ENCODE measurements at places on chromosomes 3 and 15.

- DNase-seq = no peak
Observed at GRCh38 chr3:69212411-69213160, 90.2 kb upstream of the LMOD3 start.

- no peak for DNase-seq
Observed at GRCh38 chr3:178422406-178422805, 113.8 kb upstream of the KCNMB2 start.

- no peak for DNase-seq
Observed at GRCh38 chr3:176953106-176954060, 243.9 kb downstream of the TBL1XR1 start.

- no peak for DNase-seq
Observed at GRCh38 chr3:67534594-67534993, 119.8 kb downstream of the SUCLG2 start.

GRCh38 chr3:59411694-59412093 lies 361.9 kb upstream of the CFAP20DC start:
- DNase-seq = no peak

- DNase-seq = no peak
Observed at GRCh38 chr15:88378188-88378637, 89.0 kb downstream of the MRPL46 start.

All from stimulated activated CD8-positive, alpha-beta memory T cell treated with anti-CD3 and anti-CD28 coated beads, Interleukin-15, amount 100 ng/mL, for 4 hours (primary cell).